ENCODE measurements at places on chromosomes 5 and 9. TPM values are rescaled to one million over a fixed set of nuclear protein-coding genes. Genes with fewer than 3 reads are reported as not detected.

PANK3 gene
- total RNA-seq, result 79.6 TPM

RGS7BP gene
- 7.4 TPM for total RNA-seq

CAPSL gene
- not detected for total RNA-seq

KIF4B gene
- 0.58 TPM for total RNA-seq

POU5F2 gene
- total RNA-seq, result 1.1 TPM

PPP2R2B gene
- total RNA-seq, result 71.5 TPM

FOXE1 gene
- 0.25 TPM for total RNA-seq
